H4 (cell line): ENCODE measurements at places on chromosomes 5 and 9. TPM values are rescaled to one million over a fixed set of nuclear protein-coding genes. Genes with fewer than 3 reads are reported as not detected.

RANBP3L gene
- total RNA-seq = 1.6 and 8.7 TPM in 2 replicates

GRCh38 chr9:111683392-111683791, 22.0 kb downstream of the GNG10 start:
- DNase-seq = no peak

DNA sequence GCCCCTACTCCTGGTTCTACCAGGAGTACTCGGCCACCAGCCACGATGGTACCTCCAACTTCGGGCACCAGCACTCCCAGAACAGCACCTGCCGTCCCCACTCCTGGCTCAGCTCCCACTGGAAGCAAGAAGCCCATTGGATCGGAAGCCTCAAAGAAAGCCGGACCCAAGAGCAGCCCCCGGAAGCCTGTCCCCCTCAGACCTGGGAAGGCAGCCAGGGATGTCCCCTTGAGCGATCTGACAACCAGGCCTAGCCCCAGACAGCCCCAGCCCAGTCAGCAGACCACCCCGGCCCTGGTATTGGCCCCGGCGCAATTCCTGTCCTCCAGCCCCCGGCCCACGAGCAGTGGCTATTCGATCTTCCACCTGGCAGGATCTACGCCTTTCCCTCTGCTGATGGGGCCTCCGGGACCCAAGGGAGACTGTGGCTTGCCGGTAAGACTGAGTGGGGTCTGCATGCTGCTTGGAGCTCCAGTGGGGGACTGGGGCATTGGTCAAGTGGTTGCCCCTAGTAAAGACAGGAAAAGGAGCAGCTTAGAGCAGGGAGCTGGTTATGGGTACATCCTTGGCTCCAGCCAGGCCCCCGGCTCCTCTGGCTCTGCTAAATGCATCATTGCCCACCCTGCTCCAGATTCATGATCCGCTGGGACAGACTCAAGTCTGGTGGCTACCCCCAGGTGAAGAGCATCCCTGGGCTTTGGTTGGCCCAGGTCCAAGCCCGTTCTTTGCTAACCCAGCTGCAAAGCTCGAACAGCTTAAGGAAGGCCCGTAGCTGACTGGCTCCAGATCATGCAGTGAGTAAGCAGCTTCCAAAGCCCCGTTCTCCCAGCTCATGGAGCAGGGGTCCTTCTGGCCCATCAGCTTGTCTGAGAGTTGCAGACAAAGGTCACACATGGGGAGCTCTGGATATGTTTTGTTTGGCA, 14.0 kb downstream of the COL27A1 start:
- DNase-seq = no peak

GRCh38 chr5:74471875-74472274, 168.7 kb downstream of the ENC1 start:
- DNase-seq = no peak

DNA sequence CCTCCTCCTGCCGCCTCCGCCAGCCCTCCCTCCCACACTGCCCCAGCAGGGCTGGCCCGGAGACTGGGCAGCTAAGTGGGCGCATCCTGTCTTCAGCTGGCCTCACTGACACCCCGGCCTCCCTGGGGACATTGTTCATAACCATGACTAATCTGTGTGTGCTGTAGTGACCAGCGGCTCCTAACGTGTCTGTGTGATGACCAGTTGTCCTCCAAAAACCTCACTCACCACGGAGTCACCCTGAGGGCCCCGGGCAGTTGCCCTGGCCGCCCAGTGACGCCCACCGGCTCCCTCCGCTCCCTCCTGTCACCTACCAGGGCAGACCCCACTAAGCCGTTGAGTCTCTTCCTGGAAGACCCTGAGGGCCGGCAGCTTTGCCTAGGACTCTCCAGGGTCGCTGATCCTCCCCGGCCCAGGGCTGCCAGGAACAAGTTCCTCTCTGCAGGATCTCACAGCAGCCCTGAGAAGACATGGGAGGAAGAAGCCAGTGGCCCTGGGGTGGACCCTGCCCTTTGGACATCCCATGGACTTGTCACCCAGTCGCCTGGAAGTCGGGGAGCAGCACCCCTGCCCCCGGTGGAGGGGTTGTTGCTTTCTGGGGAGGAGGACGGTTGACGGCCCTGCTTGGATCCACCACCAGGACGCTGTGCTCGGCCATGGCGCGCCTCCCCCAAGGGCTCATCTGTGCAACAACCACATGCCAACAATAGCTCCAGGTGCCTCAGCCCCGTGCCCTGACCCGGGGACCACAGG, 110.2 kb upstream of the LMX1B start:
- DNase-seq = no peak

GNAQ gene
- 17.5 and 20.6 TPM in 2 replicates for total RNA-seq

- no peak for DNase-seq
Observed at GRCh38 chr5:170278611-170279458, 18.7 kb downstream of the LCP2 start.

GRCh38 chr5:116507051-116507537, 67.5 kb downstream of the SEMA6A start:
- DNase-seq = no peak

DNA sequence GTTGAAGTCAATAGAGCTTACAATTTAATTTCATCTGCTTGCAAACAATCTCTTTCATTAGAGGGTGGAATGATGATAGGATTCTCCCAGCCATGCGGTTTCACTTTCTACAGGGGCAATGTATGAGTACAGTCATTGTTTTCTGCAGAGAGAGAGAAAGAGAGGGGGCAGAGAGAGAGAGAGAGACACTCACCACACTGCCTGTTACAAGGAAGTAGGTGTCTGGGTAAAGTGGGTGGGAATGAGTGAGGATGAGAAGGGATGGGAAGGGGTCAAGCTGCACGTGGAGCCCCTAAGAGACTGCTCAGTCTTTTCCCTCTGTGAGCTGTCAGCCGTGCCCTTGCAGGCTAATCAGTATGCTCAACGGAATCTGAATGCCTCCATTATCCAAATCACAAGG, 454.3 kb downstream of the KDM4C start:
- DNase-seq = no peak

DOCK2 gene
- 1.0 and 1.4 TPM in 2 replicates for total RNA-seq

FBN2 gene
- 7.6 and 8.8 TPM in 2 replicates for total RNA-seq

DNA sequence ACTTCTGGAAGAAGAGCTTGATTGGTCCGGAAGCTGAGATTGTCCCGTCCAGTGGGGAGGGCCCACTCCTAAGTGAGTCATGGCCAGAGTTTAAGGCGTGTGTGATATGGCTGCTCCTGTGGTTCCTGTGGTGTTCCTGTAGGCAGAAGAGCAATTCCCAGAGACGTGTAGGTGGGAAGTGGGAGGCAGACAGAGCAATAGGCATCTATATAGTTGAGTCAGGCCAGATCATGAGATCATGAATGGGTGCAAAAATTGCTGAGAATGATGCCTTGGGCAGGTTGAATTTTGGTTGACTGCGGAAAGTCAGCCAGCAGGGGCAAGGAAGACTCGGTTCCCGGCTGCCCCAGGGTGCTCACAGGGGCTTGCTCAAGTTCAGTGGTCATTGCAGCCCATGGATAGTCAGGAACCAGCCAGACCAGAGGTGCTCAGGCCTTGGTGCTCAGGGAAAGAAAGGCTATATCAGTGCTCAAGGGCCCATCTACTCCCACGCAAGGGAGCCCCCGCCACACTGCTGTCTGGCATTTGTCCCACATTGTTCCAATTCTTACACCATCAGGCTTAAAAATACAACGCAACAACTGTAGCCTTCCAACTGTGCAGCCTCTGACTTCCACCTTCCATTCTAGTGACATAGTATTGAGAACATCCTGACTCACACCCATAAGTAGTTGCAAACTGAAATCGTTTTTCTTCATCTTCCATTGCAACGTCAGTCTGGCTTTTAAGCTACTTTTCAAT, 21.0 kb upstream of the GSN start:
- no peak for DNase-seq

DNA sequence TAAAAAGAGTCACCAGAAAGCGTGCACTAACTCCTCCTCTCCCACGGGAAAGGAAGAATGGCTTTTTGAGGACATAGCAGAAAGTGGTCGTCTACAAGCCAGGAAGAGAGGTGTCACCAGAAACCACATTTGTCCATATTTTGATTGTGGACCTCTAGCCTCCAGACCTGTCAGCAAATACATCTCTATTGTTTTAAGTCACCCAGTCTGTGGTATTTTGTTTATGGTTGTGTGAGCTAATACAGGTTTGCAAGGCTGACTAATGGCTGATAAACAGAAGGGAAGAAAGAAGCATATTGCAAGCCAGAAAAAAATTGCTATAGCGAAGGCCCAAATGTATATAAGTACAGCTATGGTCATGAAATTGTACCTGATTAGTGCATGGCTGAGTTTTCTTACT, 21.4 kb downstream of the WDR70 start:
- DNase-seq = no peak

DNA sequence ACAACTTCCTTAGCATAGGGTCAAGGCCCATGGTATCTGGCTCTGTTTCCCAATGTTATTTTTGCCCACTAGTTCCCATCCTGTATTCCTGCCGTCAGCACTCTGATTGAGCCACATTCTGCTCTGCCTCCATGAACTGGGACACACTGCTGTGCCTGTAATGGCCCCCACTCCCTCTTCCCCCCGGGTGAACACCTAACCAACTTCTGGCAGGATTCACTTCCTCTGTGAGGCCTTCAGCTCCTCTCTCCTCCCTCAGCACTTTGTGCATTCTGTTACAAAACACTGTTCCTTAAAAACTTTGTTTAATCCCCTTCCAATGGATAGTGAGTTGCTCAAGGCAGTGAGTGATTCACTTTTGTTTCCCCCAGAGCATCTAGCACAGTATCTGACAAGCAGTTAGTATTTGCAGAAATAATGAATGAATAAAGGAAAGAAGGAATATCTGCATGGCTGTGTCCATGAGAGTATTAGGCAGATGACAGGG, 183.6 kb downstream of the EFNA5 start:
- DNase-seq = no peak

RABGAP1 gene
- total RNA-seq = 17.3 and 25.0 TPM in 2 replicates

- DNase-seq = peak; percentile 64
Observed at GRCh38 chr5:150567031-150567717, 59.2 kb downstream of the NDST1 start.

DNA sequence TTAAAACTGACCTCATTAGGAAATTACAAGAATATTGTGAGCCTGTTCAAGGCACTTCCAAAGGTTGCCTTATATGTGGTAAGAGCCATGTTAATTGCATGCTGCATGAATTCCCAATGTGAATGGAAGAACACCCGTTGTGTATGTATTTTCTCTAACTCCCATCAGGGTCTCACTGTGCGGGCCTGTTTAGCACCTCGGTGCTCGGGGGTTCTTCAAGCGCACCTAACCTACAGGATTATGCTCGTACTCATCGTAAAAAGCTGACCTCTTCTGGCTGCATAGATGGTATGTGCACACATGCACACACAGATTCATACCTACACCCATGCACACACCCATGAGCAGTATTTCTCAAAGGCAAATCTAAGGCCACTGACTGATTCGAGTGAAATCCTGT, 66.1 kb downstream of the PPIP5K2 start:
- DNase-seq = no peak
